Sigmoid colon (tissue), 7 donors: ENCODE measurements at places on chromosomes 4 and X. TPM values are rescaled to one million over a fixed set of nuclear protein-coding genes. Genes with fewer than 3 reads are reported as not detected.

Gene ERVMER34-1
- total RNA-seq: not detected

Gene ANAPC10
- total RNA-seq: 31.4 TPM

Gene MAGED4
- total RNA-seq: 8.3 TPM

Gene INTS6L
- total RNA-seq: 9.3 TPM

Gene BCAP31
- total RNA-seq: 59.3 TPM

Gene GABRE
- 18.0 TPM for total RNA-seq
